Naive thymus-derived CD8-positive, alpha-beta T cell (primary cell): ENCODE measurements at places on chromosomes 13 and 19.

- H3K27ac ChIP-seq: no peak overlapping the region
- H3K4me3 ChIP-seq: no peak overlapping the region
- DNase-seq: no peak
- H3K27me3 ChIP-seq: peaks cover 2% of the 10 kb centered on the region
These were observed 161.2 kb downstream of the IRS2 start for GRCh38 chr13:109625156-109625555.

DNA sequence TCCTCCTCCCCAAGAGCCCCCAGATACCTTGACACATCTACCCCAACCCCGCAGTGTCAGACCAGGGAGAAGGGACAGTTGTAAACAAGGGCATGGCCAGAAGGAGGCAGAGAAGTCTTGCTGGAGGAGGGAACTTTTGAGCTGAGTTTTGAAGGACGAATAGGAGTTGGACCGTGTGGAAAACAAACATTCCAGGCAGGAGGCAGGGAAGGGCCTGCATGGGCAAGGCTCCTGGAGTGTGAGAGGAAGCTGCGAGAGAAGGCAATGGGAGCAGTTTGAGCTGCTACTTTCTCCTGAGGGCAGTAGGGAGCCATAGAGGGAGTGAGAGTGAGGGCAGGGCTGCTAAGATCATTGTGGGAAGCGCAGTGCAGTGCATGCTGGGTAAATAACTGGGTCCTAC is 23.3 kb downstream of the IL12RB1 start:
- H3K36me3 ChIP-seq: peaks cover 7% of the 10 kb centered on the region
- H3K4me3 ChIP-seq: no peak overlapping the region
- peaks cover 3% of the 10 kb centered on the region for H3K4me1 ChIP-seq
- no peaks in the 10 kb centered on the region for H3K27me3 ChIP-seq

DNA sequence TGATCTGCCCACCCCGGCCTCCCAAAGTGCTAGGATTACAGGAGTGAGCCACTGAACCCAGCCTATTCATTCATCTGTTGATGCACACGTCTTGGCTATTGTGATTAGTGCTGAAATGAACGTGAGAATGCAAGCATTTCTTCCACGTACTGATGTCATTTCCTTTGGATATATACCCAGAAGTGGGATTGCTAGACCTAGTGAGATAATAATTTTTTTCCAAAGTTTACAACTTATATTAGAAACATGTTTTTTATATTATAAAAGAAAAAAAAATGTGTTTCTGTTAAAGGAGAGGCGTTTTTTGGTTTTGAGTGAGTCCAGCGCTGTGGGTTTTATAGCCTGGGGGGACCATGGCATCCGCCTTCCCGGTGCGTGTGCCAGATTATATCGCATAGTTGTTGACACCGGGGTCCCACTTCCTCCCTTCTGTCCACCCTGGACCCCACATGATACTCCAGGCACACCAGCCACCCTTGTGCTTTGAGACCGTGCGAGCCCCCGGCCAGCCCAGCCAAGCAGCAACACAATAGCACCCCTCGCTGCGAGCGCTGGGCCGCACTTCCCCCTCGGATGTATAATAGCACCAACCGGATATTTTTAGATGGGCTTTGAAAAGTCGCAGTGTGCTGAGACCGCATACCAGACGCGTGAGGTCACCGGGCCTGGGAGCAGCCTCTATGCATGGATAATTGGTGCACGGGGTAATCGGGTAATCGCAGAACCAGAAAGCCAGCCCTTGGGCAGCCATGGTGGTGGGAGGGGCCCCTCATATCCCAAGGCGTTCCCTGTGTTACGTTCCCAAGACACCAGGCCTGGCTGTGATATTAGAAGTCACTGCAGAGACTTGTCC is 59.6 kb downstream of the MYO9B start:
- H3K36me3 ChIP-seq: peaks cover 2% of the 10 kb centered on the region
- no peaks in the 10 kb centered on the region for H3K27me3 ChIP-seq
- H3K4me1 ChIP-seq: peaks cover 35% of the 10 kb centered on the region
- H3K27ac ChIP-seq: peak overlapping the region; percentile 94

DNA sequence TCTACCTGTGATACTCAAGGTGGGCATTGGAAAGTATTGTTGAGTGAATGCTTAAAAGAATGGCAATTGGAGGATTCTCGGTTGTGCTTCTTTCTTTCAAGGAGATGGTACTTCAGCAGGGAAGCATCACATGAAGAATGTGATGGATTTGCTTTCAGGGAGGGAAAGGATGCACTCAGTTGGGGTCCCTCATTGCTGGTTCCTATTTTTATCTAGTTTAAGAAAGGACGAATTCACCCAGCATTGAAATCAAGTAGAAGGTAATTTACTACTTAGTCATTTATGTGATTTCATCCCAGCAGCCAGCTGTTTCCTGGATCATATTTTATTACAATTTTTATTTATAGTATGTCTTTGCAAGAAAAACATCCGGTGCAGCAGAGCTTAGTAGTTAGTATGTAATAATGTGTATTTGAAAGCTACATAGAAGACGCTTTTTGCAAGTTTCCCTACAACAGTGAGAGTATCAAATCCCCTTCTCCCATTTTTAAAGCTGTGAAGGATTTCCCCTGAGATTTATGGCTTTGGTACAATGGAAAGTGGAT is 417.9 kb downstream of the GPC5 start:
- DNase-seq: no peak
- no peak overlapping the region for H3K4me3 ChIP-seq
- H3K36me3 ChIP-seq: no peaks in the 10 kb centered on the region

DNA sequence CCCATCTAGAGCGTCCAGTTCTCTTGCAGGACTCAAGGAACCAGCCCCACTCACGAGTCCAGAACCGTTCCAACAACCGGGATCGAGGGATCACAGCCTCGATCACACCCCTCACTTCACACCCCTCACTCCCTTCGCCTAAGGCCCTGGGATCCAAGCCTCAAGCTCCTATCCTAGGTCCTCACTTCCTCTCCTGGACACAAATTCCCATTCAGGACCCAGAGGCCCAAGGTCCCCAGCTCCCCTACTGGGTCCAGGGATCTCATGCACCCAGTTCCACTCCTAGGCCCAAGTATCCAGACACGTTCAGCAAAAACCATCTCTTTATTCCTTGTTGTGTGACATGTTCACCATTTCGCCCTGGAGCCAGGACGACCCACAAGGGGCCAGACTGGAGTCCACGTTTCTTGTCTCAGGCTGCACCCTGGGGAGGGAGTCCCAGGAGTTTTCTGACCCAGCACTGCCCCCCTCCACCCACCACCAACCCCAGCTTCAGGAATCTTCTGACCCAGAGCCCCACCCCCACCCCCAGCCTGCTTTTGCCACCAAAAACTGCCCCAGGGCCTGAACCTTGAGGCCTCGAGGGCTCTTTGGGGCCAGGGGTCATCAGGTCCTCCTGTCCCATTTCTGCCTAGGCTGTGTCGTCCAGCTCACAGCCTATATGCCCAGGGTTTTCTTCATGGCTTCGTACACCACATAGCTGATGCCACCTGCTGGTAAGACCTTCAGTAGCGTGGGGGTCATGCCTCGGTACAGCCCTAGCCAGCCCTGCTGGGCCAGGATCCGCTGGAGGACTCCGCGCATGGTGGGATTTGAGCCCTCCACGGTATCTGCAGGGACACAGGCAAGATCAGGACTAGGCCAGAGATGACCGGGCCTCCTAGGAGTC is 1.4 kb upstream of the KHSRP start:
- DNase-seq: no peak
- peaks cover 48% of the 10 kb centered on the region for H3K4me1 ChIP-seq
- peaks cover 12% of the 10 kb centered on the region for H3K36me3 ChIP-seq
- peak overlapping the region; percentile 67 for H3K4me3 ChIP-seq
- no peaks in the 10 kb centered on the region for H3K27me3 ChIP-seq
- peak overlapping the region; percentile 93 for H3K27ac ChIP-seq

DNA sequence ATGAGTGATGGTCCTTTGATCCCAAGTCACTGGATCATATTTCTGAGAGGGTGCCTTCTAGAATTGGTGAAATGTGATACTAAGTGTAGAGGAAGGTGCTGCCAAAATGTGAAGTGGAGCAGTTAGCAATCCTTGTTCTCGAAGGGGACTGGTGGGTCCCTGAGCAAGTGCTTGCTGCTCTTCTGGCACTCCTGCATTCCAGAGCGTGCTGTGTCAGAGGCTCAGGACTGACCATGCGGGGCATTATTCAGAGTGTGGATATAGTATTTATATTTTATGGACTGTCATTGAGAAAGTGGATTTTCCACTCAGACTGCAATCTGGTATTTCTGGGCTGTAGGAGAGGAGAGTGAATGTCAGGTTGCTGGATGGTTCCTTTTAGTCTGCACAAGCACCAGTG is 152.6 kb upstream of the KL start:
- H3K27me3 ChIP-seq: no peaks in the 10 kb centered on the region
- no peak for DNase-seq
- H3K27ac ChIP-seq: no peak overlapping the region
- H3K36me3 ChIP-seq: no peaks in the 10 kb centered on the region

DNA sequence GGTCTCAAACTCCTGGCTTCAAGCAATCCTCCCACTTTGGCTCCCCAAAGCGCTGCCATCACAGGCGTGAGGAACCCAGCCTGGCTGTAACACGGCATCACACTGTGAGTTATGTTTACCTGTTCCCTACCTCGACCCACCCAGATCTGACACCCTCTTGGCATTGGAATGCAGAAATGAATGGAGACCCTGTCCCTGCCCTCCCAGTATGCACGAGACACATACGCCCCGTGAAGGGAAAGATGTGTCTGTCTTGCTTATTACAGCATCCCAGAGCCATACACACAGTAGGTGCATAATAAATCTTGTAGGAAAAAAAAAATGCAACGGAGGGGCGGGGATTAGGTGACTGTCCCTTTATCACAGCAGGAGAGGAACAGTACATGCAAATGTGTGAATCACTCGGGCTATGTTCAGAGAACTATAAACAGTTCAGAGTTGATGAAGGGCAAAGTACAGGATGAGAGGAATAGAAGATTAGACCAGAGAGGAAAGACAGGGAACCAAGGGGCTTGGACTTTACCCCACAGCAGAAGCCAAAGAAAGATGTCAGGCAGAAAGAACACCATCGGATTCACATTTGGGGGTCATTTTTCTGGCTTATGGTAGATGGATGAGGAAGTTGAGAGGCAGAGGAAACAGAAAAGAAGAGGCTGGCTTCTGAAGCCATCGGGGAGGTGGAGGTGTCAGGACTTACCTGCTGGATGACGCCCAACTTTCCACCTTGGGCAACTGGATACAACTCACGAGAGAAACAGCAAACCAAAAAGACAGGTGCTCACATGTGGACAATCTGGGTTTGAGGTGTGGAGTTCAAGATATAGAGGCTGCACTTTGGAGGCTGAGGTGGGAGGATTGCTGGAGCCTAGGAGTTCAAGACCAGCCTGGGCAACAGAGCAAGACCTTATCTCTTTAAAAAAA is 94.3 kb downstream of the INSR start:
- peaks cover 13% of the 10 kb centered on the region for H3K4me1 ChIP-seq
- no peak for DNase-seq
- H3K4me3 ChIP-seq: peak overlapping the region; percentile 27
- no peaks in the 10 kb centered on the region for H3K36me3 ChIP-seq

DNA sequence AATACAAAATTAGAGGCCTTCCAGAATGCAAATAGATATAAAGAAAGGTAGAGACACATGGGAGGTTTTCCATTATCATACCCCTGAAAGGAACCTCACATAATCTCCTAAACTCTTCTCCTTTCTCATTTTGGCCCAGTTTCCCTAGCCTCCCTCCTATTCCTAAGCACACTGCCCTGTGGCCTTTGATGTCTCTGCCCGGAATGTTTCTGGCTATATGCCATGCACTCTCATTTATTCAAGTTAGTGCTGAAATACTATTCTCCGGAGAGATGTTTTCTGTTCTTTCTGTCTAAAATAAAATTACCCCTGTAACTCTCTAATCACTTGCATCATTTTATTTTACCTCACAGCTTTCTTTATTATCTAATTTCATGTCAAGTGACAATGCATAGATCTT is 1287.7 kb downstream of the SLITRK5 start:
- no peaks in the 10 kb centered on the region for H3K4me1 ChIP-seq
- no peak overlapping the region for H3K27ac ChIP-seq
- no peak for DNase-seq
- no peaks in the 10 kb centered on the region for H3K36me3 ChIP-seq
- H3K27me3 ChIP-seq: no peaks in the 10 kb centered on the region

- peaks cover 9% of the 10 kb centered on the region for H3K36me3 ChIP-seq
- peaks cover 12% of the 10 kb centered on the region for H3K27me3 ChIP-seq
- DNase-seq: no peak
- no peak overlapping the region for H3K27ac ChIP-seq
- H3K4me1 ChIP-seq: peaks cover 11% of the 10 kb centered on the region
These were observed 34.2 kb upstream of the ARGLU1 start for GRCh38 chr13:106602178-106602577.

DNA sequence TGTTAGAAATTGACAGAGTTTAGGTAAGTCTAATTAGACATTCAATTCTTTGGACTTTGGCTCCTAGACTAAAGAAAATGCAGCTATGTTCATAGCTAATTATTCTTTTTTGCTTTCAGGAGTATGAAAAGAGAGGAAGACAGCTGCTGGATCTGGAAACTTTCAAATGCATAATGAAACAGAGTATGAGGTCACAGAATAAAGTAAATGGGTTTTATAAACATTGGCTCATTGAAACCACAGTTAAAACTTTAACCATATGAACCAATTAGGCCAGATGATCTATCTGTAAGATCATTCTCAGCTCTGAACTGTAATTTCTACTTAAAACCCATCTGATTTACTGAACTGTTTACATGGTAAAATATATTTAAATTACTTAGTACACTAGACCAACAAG is 82.7 kb downstream of the TEX26 start:
- H3K36me3 ChIP-seq: peaks cover 4% of the 10 kb centered on the region
- H3K4me1 ChIP-seq: no peaks in the 10 kb centered on the region
- H3K27me3 ChIP-seq: peaks cover 6% of the 10 kb centered on the region
- H3K27ac ChIP-seq: no peak overlapping the region
- DNase-seq: no peak

GRCh38 chr19:41753159-41753558 is 2.2 kb upstream of the CEACAM6 start:
- H3K4me3 ChIP-seq: no peak overlapping the region
- H3K27me3 ChIP-seq: peaks cover 25% of the 10 kb centered on the region
- DNase-seq: peak; percentile 75
- no peaks in the 10 kb centered on the region for H3K36me3 ChIP-seq
- peaks cover 7% of the 10 kb centered on the region for H3K4me1 ChIP-seq

DNA sequence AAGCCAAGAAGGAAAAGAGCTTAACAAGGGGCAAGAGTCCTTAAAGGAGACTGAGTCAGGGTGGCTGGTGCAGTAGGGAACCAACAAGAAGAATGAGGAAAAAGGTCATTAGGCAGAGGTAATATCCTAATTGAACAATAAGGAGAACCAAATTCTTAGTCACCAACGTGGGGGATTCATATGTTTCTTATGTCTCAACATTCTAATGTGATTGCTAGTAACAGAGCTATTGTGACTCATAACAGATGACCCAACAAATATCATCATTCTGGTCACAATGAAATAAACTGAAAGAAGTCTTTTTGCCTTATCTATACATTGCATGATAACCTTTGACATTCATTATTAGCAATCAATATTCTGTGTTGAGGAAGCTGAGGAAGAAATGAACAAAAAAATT is 101.6 kb downstream of the RAP2A start:
- no peaks in the 10 kb centered on the region for H3K36me3 ChIP-seq
- peaks cover 9% of the 10 kb centered on the region for H3K27me3 ChIP-seq
- H3K27ac ChIP-seq: no peak overlapping the region
- H3K4me3 ChIP-seq: no peak overlapping the region
